Stimulated activated CD4-positive, alpha-beta T cell treated with anti-CD3 and anti-CD28 coated beads, TNF-alpha, amount 100 ng/mL, for 4 hours (primary cell): ENCODE measurements at places on chromosomes 3 and 15.

GRCh38 chr3:52897130-52898122 is at the start of gene STIMATE:
Gene STIMATE (minus strand): TSS chr3:52897548. CDS start chr3:52897450, 98 bp downstream.
- peak; percentile 70 for DNase-seq

GRCh38 chr3:65963787-65964677 is 74.7 kb downstream of the MAGI1 start:
- DNase-seq, result no peak

GRCh38 chr3:21517184-21517583 is 233.8 kb downstream of the ZNF385D start:
- no peak for DNase-seq

DNA sequence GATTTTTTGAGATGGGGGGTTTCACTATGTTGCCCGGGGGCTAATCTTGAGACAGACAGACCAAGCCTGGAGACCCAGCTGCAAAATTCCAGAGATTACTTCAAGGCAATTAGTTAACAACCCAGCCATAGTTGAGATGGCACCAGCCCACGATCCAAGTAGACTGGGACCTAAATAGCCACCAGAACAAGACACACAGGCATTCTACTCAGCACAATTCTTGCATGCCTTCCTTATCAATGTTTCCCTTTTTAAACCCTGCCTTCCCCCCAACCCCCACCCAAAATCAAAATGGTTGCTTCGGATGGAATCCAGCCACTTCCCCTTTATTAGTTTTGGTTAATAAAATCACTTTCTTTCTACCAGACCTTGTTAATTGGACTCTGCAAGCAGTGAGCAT is 28.6 kb downstream of the FAM240A start:
- DNase-seq, result no peak

DNA sequence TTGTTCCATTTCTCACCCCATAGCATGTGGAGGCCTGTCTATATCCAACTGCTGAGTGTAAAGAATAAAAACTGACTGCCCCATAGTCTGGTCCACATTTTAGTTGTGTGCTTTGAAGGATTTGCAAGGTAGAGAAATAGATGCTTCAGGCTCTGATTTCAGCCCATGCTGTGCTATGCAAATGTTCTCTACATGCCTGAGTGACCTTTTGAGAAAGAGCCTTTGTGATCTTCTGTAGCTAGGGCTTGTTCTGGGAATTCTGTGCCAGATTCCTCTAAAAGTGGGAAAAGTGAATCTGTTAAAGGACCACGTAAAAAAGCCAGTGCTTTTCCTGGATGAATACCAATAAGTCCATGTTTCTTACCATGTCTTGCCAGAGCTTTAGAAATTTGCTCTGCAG is 5.2 kb downstream of the KCTD6 start:
- DNase-seq, result no peak

DNA sequence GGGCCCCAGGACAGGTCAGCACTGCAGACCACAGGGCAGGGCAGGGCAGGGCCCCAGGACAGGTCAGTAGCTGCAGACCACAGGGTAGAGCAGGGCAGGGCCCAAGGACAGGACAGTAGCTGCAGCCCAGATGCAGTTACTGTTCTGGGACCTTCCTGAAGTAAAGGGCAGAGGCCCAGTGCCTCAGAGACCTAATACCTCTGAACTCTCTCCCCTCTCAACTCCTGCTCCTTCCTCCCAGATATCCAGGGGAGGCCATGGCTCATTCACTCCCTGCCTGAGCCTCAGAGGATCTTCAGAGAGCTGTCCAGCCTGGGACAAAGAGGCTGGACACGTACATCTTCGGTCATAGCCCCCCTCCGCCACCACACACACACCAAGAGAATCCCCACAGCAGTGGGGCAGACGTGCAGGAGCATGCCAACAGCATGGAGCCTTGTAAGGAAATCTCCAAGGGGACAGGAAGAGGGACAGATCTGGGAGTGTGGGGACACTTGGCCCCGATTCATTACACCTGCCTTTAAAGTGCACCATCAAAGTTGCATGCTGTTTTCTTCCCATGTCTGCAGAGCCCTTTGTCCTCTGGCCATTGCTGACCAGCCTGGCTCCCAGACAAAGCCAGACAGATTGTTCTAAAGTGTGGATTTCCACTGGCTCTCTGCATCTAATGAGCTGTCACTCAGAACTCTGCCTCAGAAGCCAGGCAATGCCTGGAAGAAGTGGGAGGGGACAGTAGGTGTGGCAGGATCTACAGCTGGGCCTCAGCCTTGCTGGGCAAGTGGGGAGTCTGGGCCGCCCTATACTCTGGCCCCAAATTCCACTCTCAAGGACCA is 24.2 kb upstream of the BUB1B start:
- DNase-seq, result no peak

- DNase-seq, result no peak
These were observed 1.7 kb downstream of the GABRG3 start for GRCh38 chr15:26972636-26973035.

DNA sequence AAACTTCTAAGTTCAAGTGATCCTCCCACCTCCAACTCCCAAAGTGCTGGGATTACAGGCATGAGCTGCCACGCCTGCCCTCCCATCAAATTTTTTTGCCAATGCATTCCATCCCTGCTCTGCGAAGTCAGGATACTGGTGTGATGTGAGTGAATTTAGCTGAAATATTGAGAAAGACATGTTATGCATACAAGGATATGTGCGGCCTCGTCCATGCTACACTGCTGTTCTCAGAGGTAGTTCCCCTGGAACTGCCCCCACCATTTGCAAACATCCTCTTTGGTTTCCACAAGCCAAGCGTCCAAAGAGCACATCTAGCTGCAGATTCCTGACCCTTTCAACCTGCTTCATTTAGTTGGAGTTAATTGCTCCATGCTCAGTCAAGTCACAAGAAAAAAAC is 36.5 kb upstream of the BCL2A1 start:
- DNase-seq, result no peak

GRCh38 chr3:136535906-136536305 is 216.3 kb downstream of the STAG1 start:
- no peak for DNase-seq

DNA sequence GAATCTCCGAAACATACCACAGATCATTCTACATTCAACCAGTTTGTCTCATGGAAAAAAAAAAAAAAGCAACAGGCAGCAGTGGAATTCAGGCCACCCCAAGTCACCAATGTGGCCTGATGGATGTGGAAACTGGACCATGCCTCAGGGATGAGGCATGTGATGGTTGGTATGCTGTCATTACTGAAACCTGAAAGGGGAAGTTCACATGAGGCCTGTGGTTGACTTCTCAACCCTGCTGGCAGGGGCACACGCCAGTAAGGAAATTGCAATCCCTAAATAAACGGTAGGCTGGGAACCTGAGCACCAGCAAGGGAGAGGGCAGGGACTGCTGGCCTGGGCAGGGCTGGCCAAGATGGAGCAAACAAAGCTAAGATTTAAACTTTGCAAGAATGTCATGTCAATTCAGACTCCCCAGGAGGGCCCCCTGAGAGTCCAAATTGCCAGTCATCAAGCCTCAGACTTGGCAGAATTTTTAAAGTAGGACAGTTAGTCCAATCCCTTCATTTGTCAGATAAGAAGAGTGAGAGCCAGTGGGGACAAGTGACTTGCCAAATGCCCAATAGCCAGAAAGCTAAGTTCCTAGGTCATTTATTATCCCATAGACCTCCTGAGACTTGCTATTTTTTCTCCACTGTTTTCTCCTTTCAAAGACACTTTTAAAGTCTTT is 310.4 kb downstream of the ERC2 start:
- DNase-seq, result no peak

DNA sequence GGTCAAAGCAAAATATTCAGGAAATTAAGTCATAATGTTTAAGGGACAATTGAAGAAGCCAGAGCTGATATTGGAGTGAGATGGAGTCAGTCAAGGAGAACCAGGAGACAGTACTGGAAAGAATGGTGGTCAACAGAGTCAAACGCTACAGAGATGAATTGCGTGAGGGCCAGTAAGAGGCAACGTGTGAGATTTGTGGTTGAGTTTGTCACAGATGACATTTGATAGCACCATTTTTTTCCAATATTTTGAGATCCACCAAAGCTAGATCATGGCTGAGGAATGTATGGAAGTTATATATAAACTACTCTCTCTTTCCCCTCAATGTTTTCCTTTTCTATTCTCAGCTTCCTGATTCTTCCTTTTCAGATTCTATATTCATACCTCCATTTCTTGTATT is 375.1 kb upstream of the ROBO2 start:
- DNase-seq, result no peak

DNA sequence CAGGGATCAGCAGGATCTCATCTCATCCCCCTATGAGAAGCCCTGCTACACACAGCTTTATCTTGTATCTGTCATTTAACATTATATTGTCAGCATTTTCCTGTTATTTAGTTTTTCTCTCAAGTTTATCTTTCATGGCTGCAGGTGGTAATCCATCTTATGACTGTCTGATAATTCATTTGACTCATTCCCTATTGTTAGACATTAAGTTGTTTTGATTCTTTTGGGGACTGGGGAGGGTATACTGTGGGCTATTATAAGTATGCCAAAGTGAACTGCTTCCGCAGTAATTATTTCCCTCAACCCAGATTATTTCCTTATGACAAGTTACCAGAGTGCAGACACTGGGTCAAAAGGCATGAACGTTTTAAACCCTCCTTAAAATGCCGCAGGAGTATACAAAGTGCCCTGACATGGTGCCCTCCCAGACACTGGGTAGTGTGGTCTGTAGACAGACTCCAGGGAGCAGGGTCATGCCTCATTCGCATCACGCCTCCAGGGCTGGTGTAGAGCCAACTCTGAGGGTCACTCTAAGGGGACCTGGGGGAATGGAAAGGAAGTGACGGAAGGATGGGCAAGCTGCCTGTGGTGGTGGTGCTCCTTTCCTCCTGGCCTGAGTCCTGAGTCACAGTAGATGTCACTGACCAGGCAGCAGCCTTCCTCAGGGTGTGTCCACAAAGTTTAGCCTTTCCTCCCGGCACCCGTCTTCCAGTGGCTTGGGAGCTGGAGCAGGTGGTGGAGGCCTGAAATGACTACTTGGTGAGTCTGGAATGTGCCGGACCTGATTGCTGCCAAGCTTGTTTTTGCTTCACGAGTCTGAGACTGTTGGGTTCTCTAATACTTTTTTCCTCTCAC is 11.6 kb downstream of the GPR160 start:
- no peak for DNase-seq

DNA sequence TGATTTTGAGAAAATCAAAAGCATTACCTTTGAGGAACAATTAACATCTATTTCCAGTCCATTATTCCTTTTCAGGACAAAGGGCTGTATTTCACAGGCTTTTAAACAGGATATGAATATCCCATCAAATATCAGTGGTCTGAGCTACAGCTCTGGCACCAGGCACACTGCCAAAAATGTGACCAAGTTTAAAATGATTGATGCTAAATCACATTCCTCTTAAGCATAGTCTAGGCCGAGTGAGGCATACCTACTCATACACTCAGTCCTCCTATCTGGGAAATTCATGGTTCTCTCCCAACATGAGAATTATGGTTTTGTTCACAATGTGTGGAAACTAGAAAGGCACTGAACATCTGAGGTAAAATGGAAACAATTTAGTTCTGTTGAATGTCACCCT is 683.5 kb downstream of the TUSC7 start:
- DNase-seq, result no peak

DNA sequence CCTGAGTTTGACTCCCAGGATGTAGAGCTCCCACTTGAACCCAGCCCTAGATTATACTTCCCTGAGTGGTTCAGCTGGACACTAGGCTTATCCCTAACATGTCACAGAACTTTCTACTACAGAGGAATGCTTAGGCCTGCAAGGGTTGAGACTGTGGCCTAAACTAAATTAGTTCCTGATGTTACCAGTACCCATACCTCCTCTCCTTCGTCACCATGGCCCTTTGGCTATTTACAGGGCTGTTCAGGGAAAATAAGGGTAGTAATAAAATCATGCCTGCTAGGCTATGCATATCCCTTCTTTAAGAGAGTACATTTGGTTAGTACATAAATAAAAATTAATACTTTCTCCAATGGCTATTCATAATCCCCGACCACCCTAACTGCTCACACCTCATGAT is 356.4 kb upstream of the RASGRP1 start:
- no peak for DNase-seq

DNA sequence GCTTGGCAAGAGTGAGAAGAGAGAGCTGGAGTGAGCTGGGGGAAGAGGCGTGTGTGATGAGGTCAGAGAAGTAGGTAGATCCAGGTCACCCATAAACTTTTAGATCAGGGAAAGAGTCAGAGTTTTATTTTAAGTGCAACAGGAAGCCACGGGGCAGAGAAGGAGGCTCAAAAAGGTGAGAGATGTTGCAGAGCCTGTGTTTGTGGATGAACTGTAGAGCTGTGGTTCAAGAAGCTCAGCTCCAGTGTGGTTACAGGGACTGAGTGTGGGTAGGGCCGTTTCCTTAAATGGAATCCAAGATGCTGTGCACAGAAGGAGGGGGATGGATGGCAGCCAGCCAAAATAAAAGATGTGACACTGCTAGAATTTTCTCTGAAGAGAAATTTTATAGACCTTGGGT is 337.2 kb downstream of the SATB1 start:
- no peak for DNase-seq

GRCh38 chr3:133381346-133382109 is 18.3 kb upstream of the BFSP2 start:
- DNase-seq, result no peak

DNA sequence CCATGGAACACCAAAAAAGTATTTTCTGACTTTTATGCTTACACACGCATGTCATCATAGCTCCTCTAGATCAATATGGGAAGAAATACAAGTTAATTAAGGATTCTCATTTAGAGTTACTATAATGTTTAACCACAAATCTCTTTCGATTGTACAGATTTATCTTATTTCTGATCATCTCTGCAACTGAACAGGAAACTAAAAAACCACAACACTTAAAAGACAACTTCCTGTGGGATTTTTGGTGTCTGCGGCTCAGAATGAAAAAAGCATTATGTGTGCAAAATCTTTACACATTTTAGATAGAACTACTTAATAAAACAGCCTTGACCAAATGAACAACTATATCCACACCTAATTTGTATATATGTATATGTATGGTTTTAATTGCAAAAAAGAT is 3.0 kb upstream of the TJP1 start:
- no peak for DNase-seq

GRCh38 chr3:170180079-170180907 is 1.2 kb downstream of the PHC3 start:
- DNase-seq, result no peak

DNA sequence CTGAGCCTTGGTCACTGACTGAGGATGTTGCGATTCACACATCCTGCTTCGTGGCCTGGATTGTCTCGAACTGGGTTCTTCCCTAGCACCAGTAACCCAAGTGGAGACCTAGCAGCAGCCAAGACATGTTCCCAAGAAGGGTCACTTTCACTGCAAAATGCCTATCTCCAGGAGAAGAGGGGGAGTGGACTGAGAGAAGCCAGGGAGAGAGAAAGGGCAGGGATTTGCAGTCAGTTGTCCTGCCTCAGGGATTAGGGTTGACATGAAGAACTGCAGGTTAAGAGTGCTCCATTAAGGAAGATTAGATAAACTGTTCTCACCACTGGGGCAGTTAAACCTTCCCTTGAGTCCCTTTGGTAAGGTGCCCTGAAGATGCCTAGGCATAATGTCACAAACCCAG is 5.7 kb upstream of the CD276 start:
- DNase-seq, result no peak

DNA sequence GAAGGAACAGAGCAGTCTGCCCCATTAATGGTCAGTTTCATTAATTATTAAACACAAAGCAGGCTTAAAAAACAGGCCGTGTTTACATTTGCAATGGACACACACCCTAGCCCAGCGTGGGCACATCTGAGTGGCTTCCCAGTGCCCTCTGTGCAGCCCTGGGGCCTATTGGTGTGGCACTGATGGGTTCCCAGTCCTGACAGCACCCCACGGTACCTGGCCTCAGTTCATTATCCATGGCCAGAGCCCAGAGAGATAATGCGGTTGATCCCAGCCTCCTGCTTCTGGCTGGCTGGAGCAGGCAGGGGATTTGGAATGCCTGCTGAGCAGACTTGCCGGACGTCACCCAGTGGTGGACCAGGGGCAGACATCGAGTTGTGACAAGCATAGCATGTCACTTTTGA is 110.5 kb upstream of the ABHD17C start:
- DNase-seq, result no peak
